RPMI8226 (cell line): ENCODE measurements at places on chromosomes 7 and 10.

- DNase-seq, result no peak
Observed at GRCh38 chr10:3528271-3528670, 256.7 kb downstream of the KLF6 start.

- no peak for DNase-seq
Observed at GRCh38 chr10:107022600-107023354, 141.7 kb downstream of the SORCS1 start.

GRCh38 chr7:92988941-92989545 is 128.7 kb downstream of the SAMD9 start:
- DNase-seq, result no peak

- DNase-seq, result no peak
Observed at GRCh38 chr10:117552156-117552631, 9.6 kb downstream of the EMX2 start.

- peak; percentile 27 for DNase-seq
Observed at GRCh38 chr7:124856299-124856888, 73.2 kb downstream of the POT1 start.

DNA sequence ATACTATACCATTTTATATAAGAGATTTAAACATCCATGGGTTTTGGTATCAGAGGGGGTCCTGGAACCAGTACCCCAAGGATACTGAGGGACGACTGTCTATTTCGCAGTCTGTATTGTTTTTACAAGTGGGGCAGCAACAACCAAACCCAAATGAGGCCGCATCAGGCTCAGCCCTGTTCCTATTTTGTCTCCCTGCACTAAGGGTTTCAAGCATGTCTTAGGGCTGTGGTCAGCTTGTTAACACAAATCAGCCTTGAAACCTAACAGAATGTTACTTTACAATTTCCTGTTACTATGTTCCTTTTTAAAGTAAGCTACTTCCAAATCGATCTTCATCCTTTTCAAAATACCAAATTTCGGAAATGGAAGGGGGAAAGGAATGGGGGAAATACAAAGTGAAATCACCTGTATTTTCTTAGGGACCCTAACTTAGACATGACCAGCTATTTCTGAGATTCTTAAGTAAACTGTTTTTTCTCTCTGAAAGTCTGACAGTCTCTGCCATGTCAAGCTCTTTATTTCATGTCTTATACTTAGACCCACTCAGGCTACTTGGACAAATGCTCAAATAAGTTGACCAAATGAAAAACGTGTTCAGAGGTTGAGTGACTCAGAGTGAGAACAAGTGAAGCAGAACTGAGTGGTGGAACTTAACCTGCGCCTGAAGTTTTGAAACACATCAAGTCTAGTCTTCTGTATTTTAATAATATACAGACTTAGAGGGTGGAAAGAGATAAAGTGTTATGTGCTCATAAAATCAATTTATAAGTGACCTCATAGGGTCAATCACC is 75.8 kb downstream of the C1GALT1 start:
- DNase-seq, result no peak

GRCh38 chr10:7776777-7777176 is 11.0 kb downstream of the KIN start:
- DNase-seq, result no peak

DNA sequence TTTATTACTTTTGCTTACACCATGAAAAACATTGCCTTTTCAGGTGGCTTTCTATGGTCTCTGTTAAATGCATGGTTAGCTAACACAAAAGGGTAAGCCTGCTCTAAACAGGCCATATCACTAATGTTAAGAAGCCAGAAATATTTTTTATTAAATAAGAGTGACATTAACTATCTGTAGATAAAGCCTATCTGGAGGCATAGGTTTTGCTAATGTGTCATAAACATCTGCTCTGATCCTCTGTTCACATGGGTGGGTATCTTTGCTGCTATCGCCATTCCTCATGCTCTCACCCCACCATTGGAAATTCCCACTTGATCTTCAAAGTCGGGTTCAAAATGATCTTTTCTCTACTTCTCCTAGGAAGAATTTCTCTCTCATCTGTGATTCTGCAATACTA is 32.4 kb downstream of the EPC1 start:
- no peak for DNase-seq

GRCh38 chr10:34373211-34373610 is 441.9 kb downstream of the PARD3 start:
- DNase-seq, result no peak

DNA sequence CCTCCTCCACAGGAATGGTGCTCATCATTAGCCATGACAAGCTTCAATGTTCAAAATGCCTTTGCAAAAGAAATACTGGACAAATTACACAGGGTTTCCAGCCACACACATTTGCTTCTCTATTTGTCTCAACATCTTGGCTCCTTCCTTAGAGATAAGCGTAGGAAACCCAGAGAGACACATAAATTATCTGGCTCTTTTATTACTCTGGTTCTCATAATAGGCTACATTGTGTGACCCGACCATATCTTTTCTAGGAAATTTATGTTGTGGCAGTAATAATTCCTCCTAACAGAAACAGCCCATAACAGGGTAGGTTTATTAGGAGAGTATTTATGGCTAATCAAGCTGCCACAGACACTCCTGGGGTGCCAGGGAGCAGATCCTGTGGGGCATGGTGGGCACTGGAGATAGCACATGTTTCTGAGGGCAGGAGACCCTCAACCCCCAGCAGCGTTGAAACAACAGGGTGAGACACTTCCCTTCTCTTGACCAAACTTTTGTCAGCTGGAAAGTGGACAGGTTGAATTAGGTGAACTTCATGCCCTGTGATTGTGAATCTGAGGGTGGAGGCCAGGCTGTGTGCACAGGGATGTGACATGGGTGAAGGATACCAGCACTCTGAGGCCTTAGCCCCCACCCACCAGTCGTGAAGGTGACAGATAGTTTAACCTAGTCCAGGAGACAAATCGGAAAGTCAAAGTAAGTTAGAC is 295.9 kb upstream of the ZNF32 start:
- no peak for DNase-seq

- no peak for DNase-seq
Observed at GRCh38 chr7:30598121-30598876, 3.6 kb downstream of the GARS1 start.

- DNase-seq, result no peak
Observed at GRCh38 chr10:6811153-6811552, 231.1 kb upstream of the PRKCQ start.

- DNase-seq, result no peak
Observed at GRCh38 chr7:111960984-111961383, 245.2 kb downstream of the DOCK4 start.

DNA sequence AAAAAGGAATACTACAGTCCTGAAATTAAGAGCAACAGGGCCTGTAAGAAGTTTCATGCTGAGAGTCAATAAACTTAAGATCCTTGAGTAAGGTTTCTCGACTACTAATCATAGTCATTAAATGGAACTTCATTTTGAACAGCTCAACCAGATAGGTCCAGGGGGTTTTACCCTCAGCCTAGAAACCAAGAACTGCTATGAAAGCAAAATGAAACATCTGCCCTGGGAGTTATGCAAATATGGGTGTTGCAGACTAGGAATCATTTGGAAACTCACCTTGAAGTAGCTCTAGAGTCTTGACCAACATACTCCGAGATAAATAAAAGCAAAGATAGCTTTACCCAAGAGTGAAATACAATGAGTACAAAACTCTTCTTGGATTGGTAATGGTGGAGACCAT is 128.0 kb downstream of the HGF start:
- peak; percentile 75 for DNase-seq

DNA sequence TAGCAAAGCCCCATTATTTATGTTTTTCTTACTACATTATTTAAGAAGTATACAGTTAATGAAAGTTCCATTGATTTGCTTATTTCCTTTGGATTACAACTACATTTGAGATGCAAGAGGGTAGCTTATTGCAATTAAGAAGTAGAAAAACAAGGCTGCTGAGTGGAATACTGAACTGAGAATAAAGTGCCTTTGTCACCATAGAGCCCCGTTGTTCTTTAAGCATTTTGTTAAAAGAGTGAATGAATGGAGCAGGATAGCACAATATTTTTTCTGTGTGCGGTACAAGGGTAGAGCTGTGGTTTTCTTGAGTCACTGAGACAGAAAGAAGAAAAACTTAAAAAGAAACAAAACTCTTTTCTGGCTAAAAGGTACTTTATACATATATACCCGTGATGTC is 45.6 kb downstream of the ZNF277 start:
- DNase-seq, result no peak

GRCh38 chr10:78849731-78850130 is 219.0 kb upstream of the ZMIZ1 start:
- no peak for DNase-seq

DNA sequence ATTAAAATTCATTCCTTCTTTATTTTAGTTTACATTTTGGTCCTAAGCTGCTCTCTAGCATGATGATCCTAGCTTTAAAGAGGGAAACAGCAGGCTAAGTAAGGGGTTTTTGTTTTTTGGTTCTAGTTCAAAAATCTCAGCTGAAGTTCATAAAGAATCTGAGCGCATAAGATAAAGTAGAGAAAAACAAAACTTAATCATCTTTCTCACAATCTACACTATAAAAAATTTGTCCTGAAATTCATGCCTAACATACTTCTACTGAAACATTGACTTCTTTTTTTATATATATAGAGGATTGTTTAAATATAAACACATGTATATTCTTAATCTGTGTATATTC is 6.8 kb upstream of the IGF2BP3 start:
- DNase-seq, result peak; percentile 18

DNA sequence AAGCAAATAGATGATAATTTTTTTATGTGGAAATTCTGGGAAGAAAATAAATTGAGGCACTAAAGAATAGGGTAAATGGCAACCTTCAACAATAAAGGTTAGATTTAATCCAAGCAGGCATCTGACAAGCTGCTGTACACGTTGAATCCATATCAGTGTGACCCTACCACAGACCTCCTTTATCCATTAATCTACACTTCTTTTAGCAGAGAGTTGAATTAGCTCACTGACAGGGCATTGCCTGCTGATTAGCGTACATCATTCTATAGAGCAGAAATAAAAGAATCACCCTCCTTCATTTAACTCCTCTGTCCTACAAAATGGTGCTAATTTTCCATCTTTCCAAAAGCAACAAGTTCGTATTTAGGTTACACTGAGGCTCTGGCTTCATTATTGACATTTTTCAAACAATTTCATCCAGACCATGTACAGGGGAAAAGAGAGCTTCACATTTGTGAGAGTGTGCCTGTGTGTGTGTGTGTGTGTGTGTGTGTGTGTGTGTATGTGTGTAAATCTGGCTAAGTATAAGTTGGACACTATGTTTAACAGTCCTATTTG is 356.0 kb downstream of the TFEC start:
- DNase-seq, result no peak

GRCh38 chr10:58609532-58610150 is 97.0 kb downstream of the BICC1 start:
- DNase-seq, result no peak

GRCh38 chr10:70784471-70784870 is 706 bp downstream of the TBATA start:
- no peak for DNase-seq

GRCh38 chr7:93307131-93307660 is 75.0 kb downstream of the VPS50 start:
- DNase-seq, result no peak

GRCh38 chr10:89567576-89568245 is 32.3 kb upstream of the SLC16A12 start:
- DNase-seq, result no peak

DNA sequence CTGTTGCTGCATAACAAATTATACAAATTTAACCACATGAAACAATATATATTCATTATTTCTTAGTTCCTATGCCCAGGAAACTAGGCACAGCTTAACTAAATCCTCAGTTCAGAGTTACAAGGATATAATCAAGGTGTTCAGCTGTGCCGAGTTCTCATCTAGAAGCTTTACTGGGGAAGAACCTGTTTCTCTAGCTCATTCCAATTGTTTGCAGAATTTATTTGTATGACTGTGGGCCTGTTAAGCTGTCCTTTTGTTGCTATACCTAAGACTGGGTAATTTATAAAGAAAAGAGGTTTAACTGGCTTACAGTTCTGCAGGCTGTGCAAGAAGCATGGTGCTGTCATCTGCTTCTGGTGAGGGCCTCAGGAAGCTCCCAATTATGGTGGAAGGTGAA is 21.8 kb upstream of the MDFIC start:
- DNase-seq, result no peak

GRCh38 chr10:92530891-92531535 is 42.9 kb downstream of the IDE start:
- no peak for DNase-seq

DNA sequence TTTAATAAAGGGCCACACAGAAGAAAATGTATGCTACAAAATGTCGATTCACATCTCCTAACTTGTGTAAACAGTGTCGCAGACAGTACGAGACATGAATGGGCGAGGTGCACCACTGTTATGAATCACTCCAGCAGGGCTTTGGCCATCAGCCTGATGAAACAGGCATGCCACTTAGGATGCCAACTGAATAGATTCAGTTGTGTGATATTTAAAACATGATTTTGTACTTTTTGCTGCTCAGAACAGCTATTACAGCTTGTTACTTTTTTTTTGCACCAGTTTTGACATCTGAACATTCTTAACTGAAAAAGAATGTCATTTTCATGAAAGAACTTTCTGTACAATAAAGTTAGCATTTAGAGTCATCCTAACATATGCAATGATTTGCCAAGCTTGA is 138.1 kb downstream of the VTI1A start:
- DNase-seq, result no peak

- no peak for DNase-seq
Observed at GRCh38 chr7:15604166-15604565, 42.4 kb upstream of the AGMO start.

- DNase-seq, result no peak
Observed at GRCh38 chr7:88927-89231, 103.5 kb upstream of the FAM20C start.

DNA sequence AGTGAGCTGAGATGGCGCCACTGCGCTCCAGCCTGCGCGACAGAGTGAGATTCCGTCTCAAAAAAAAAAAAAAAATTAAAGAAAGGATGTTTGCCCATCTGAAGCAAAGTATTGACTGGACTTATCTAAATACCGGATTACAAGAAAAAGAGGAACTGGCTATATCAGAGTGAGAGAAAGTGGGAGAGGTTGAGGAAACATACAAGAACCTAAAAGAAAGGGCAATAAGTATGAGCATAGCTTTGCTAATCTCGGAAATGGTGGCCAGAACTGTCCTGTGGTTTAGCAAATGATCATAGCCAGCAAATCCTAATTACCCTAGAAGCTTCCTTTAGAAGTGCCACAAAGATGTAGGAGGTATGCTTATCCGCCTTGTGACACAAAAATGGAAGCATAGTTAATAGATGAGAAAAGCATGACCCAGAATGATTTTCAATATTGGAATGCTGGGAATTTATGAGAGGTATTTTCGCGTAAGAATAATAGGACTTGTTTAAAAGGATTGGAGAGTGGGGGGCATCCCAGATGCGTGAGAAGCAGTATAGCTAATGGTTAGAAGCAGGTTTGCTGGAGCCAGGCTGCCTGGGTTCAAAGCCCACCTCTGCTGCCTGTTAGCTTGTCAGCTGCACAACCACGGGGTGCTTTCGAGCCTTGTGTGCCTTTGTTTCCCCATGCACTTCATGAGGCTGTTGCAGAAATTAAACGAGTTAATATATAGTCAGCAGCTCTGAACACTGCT is 1.2 kb upstream of the GTPBP4 start:
- no peak for DNase-seq

- DNase-seq, result no peak
Observed at GRCh38 chr10:84173501-84173929, at the start of gene GPR15LG. TSS of gene GPR15LG (plus strand) at chr10:84173801. CDS start at chr10:84173852, 51 bp downstream.
